H1 (cell line): ENCODE measurements at places on chromosomes 2 and 18.
A peak's percentile ranks its signal among the peaks of the same experiment; 100 is the strongest.

GRCh38 chr2:187593697-187594096 is 39.5 kb upstream of the TFPI start:
- no peak for DNase-seq

DNA sequence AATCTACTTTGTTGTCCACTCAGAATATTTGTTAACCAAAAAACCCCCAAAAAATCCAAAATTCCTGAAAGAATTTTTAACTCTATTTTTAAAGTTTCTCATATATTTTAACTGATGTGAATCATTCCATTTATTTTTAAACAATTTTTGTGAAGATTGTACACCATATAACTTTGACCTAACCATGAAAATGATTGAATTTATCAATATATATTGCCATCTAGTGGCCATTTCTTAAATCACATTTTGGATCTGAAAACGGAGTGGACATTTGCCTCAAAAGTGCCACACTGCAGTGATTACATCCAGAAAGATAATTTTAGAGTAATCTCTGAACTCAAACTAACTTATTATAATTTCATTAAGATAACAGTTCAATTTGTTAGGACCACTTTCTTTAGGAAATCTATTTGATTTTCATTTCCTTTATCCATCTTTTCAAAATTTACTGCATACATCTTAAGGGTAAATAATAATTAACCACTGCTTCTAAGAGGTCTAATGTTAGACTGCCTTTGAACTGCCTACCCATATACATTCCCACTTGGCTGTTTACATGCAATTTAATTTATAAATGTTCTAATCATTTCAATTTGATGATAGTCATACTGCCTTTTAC is 71.1 kb downstream of the DSC3 start:
- no peak for DNase-seq

GRCh38 chr18:10896851-10897250 is 252.5 kb downstream of the PIEZO2 start:
- DNase-seq: no peak

GRCh38 chr2:54204476-54204875 is 51.6 kb downstream of the TSPYL6 start:
- no peak for DNase-seq

DNA sequence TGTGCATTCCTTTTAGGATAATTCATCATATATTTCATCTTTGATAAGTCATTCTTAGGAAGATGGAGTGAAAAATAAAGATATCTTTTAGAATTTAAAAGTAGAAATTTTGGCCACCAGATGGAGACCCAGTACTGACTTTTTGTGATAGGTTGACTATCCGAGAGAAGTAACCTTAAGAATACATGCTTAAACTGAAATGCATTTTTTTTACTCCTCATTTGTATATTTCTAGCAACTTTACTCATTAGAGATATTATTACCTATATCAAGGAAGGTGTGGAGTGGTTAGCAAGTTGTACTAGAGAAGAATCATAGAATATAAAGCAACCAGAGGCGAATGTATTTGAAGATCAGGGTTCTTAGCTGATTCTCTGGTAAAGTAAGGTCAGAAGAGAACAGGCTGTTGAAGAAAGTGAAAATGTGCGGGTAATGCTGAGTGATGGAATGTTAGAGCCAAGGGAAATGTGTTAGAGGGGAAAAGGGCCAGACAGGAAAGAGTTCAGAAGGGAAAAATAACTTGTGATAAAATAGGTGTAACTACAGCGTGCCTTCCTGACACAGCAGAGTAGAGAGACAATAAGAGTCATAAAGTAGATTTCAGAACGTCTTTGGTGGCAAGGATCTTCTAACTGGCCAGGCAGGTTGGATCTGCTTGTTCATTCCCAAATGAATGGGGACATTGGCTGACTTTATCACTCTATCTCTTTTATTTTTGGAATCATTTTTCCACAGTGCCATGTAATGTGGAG is 52.3 kb downstream of the TDRD15 start:
- DNase-seq: no peak

DNA sequence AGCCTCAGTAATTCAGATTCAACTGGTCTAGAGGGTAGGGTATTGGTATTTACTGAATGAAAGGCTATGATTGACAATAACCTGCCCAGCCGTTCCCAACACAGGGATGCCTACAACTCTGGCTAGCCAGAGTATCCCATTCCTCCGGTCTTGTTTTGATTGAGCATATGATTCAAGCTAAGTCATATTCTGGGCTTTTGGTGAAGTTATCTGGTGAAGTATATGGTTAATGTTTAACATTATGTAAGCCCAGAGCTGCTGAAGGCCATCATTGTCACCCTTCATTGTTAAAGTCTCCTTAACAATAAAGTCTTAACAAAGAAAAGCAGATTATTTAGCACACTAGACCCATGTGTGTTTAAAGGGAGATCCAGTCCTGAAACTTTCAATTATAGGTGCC is 152.6 kb downstream of the EXOC6B start:
- no peak for DNase-seq

DNA sequence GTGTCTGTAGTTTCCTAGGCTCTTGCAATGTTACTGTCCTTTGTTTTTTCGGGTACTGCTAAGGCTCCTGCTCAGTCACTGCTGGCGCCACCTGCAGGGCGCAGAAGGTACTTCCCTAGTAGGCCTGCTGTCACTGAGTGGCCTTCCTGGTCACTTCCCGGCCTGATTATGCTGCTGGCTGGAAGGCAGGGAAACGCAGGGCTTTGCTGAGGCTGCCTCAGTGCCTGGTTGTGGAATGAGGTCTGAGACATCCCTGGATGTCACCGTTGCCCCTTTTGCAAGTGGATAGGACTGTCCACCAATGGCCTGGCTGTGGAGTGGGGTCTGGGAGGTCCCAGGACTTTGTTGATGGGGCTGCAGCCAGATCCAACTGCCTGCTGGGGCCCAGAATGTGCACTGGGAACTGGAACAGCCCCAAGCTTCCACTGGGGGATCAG is 13.1 kb downstream of the DAW1 start:
- peak; percentile 84 for DNase-seq

DNA sequence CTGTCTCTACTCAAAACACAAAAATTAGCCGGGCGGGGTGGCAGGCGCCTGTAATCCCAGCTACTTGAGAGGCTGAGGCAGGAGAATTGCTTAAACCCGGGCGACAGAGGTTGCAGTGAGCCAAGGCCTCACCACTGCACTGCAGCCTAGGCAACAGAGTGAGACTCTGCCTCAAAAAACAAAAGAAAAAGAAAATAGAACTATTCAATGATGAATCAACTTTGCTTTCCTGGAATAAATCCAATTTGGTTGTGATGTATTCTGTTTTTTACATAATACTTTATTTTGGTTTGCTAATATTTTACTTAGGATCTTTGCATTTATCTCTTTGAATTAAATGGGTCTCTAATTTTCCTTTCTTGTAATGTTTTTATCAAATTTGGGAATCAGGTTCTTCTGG is 86.3 kb upstream of the MBOAT2 start:
- DNase-seq: no peak

DNA sequence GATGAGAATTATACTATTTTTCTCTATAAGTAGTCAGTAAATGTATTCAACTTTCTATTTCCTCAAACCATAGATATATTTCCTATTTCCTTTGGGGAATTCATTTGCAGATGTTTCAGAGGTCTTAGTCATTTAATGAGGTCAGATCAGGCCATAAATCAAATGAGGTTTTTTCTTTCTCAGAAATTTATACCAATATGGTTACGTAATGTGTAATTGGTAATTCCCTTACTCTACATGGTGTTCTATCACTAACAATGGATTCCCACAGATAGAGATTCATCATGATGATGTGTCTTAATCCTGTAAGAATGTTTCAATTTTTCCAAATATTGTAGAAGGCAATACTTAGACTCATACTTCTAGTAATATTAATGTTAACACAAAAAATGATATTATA is 108.0 kb downstream of the DPP4 start:
- DNase-seq: no peak

DNA sequence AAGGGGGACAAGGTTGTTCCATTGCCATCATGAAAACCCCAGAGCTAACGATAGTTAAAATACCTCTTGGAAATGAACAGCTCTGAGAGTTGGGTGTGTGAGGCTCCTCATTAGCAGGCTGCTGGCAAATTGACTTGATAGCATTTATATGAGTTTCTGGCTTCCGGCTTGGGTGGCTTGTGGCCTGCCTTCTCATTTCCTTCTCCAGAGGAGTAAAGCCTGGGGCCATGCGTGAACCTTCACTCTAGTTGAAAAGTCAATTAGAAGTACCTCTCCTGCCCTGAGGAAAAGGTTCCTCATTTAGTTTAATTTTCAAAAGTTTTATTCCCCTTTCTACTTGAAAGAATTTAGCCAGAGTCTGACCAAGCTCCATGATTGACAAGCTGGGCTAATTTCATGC is 67.1 kb downstream of the MGAT5 start:
- DNase-seq: no peak
